Fibroblast of mammary gland (primary cell): ENCODE measurements at places on chromosomes 13 and 19.

GRCh38 chr13:52925251-52925650 is 76.8 kb upstream of the PCDH8 start:
- DNase-seq: no peak

- no peak for DNase-seq
Observed at GRCh38 chr13:109725297-109725696, 61.1 kb downstream of the IRS2 start.

DNA sequence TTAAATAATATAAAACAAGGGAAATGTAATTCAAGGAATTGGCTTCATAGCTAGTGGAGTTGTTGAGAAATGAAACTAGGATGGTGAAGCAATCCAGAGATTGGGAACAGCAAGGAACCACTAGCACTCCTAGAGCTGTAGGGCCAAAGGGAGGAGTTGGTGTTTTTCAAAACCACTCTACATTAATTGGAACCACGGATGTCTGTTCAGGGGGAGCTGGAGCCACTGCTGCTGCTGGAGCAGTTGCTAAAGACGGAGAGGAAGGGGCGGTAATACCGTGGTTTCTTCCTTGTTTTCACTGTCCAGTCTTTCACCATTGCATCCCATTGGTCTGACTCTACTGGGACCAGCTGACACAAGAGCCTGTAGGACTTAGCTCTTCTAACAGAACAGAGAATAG is 8.5 kb downstream of the DNAJC15 start:
- DNase-seq: no peak

GRCh38 chr13:23458989-23459388 is 25.5 kb upstream of the SACS start:
- DNase-seq: no peak

DNA sequence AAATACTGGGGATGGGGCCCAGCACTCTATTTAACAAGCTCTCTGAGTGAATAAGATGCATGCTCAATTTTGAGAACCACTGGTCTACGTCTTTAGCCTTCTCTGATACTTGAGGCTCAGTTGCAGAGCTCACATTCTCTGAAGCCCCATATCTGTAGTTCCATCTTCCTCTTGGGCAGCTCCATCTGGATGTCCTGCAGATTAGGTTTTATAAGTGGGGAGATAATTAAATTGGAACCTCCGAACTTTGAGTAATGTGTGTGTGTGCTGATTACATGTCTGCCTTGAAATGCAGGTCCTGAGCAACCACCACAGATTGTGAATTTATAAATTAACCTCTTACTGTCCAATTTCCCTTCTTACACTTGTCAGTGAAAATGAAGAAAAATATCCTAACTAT is 7.2 kb upstream of the RASL11A start:
- DNase-seq: no peak

- DNase-seq: no peak
Observed at GRCh38 chr19:31301306-31301980, 47.8 kb downstream of the TSHZ3 start.

DNA sequence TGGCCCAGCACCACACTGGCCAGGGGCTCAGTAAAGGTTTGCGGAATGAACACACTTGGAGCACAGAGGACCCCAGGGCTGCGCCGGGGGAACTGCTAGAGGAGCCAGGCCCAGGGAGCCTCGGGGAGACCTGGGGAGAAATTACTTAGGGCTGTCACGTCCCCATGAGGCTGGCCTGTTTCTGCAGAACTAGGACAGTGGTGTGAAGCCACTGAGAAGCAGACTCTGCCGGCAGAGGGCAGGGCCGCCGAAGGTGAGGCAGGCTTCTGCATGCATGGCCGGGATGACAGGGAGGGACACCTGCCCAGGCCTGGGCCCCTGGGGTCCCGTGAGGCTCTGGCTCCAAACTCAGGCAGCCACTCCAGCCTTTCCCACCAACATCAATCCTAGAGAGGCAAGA is 26.4 kb downstream of the ELAVL1 start:
- no peak for DNase-seq

DNA sequence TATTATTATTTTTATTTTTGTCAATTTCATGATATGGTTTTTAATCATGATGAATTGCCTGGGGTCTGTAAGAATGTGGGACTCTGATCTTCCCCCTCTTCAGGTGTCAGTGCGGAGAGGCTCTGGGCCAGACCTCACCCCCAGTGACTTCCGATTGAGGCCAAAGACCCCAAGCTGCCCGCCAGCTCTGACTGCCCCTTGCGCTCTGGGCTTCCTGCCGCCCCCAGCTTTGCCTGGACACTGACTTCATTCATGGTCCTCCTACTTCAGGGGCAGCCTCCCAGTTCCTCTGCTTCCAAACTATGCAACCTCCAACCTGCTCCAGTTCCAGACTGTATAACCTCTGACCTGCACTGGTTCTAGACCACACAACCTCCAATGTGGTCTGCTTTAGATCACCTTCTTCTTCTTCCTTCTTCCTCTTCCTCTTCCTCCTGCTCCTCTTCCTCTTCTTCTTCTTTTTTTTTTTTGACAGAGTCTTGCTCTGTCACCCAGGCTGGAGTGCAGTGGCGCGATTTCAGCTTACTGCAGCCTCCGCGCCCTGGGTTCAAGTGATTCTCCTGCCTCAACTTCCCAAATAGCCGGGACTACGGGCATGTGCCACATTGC is 6.7 kb upstream of the PPP5C start:
- DNase-seq: no peak

DNA sequence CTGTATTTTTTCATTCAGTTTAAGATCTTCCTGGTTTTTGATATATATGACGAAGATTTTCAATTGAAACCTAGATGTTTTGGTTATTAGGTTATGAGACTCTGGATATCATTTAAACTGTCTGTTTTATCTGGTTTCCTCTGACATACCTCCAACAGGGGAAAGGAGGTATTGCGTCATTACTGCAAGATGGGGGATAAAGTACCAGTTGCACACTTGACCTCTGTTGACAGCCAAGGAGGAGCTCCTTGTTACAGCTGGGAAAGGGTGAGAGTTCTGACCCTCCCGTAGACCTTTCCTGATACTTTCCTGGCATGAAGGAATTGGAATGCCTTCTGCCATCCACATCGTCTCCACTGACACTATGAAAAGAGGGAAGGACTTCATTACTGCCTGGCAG is 82.0 kb upstream of the SHISA2 start:
- no peak for DNase-seq

DNA sequence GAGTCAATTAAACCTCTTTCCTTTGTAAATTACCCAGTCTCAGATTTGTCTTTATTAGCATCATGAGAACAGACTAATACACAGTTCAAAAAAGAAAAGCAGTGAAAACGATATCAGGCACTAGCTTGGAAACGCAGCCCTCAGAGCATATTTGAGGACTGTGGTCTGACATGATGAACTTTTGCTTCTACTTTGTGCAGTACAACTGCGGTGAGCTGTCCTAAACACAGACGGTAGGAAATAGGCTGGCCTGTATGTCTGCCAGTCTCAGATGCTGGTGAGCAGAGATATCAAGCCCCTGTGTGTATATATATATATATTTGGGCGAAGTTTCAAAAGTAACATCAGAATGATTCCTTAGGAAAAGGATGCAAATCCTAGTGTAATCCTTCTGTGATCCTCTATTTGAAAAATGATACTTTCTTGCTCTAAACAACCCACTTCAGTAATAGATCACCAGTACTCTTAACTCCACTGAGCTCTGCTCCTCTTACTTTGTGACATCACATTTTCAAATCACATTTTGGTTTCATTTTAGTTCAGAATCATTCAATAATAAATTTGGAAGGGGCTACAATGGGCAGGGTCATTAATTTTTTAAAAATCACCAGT is 74.4 kb downstream of the TNFRSF19 start:
- no peak for DNase-seq
